ENCODE measurements at places on chromosomes 2 and 18. TPM values are rescaled to one million over a fixed set of nuclear protein-coding genes. Genes with fewer than 3 reads are reported as not detected.

- no peak for DNase-seq
Observed at GRCh38 chr2:108404784-108405397, 27.1 kb downstream of the SULT1C4 start.

GRCh38 chr2:41414486-41415230 lies 633.2 kb upstream of the PKDCC start:
- DNase-seq, result no peak

The MC5R gene
- total RNA-seq, result not detected

GRCh38 chr2:156396126-156396525 lies 40.1 kb upstream of the GPD2 start:
- DNase-seq, result no peak

The CERKL gene
- not detected for total RNA-seq
